ENCODE measurements at places on chromosomes 3 and 15.
A peak's percentile ranks its signal among the peaks of the same experiment; 100 is the strongest.

DNA sequence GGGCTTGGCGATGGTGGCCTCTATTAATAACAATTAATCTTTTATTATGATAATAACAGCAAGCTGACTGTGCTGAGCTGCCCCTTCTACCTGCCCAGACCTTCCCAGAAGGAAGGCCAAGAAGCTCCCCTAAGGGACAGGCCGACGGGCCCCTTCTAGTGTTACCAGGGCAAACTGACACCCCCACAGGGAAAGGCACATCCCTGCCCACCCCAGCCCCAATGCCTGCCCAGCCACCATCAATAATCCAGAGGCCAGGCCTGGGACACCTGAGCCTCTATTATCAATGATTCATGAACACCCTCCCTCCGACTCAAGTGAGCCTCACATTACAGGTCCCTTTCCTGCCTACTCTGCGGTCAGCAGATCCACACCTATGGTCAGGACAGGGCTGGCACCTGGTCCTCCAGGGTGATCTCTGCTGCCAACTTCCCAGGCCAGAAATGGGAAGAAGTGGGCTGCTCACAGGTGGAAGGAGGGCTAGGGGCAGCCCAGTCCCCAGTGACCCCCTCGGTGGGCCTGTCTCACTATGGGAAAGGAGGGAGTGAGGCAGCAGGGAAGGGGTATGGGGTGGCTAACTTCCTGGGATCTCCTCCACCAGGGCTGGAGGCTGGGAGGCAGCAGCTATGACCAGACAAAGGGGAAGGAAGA lies 1.8 kb downstream of the TWF2 start:
- H3K4me1 ChIP-seq, result peaks cover 45% of the 10 kb centered on the region
- peaks cover 51% of the 10 kb centered on the region for H3K36me3 ChIP-seq
- peak overlapping the region; percentile 94 for H3K4me3 ChIP-seq
- H3K27ac ChIP-seq, result peak overlapping the region; percentile 90
- H3K27me3 ChIP-seq, result no peaks in the 10 kb centered on the region

DNA sequence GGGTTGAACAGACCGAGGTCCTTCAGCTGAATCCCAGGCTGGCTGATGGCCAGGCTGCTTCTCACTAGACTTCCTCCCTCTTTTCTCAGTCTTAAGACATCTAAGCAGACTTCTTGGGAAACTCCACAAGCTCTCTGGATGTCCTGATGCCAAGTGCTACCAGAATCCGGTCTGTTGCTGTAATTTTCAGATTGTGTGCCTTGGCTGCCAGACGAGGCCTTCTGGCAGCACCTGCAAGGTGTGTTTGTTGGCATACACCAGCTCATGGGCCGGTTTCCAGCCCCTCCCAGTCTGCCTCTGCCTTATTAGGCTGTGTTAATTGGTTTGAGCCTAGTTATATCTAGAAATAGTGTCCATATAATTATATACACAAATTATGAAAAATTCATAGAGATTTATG lies 120.6 kb downstream of the TNIK start:
- H3K4me3 ChIP-seq, result no peak overlapping the region
- no peak for DNase-seq
- no peaks in the 10 kb centered on the region for H3K36me3 ChIP-seq
- H3K27me3 ChIP-seq, result no peaks in the 10 kb centered on the region

GRCh38 chr3:104825116-104825515 lies 541.6 kb upstream of the ALCAM start:
- no peak overlapping the region for H3K27ac ChIP-seq
- no peak overlapping the region for H3K4me3 ChIP-seq
- no peaks in the 10 kb centered on the region for H3K4me1 ChIP-seq

DNA sequence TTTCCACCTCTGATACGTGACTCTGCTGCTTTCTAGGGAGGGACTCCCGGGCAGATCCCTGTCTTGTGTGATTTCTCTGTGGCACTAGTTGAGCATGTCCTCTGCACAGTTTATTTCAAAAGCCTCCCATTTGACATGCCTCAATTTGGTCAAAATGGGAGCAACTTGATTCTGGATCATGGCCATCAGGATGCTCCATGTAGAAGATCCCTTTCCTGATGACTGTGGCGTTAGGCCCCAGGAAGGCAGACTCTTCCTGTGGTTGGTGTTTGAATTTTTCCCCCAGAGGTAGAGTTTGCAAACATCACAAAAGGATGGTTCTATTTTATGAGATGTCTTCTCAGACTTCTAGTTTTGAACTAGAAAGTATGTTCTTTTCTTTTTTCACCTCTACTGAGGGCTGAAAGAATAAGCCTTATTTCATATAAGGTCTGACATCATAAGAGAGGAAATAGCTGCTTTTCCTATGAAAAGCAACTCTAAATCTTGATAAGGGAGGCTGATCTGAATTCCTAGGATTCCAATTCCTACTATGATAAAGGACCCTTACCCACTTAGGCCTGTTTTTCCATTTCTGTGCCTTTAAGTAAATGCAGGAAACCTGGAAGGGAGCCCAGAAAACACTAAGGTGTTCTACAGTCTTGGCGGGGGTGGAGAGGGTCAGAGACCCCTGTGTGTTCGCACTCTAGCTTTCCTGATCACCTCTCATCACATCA lies 243.8 kb upstream of the CHRM5 start:
- peaks cover 14% of the 10 kb centered on the region for H3K4me1 ChIP-seq
- DNase-seq, result no peak
- H3K27me3 ChIP-seq, result peaks cover 4% of the 10 kb centered on the region

- peak overlapping the region; percentile 93 for H3K4me3 ChIP-seq
- H3K4me1 ChIP-seq, result peaks cover 39% of the 10 kb centered on the region
- DNase-seq, result no peak
- H3K27ac ChIP-seq, result no peak overlapping the region
- peaks cover 3% of the 10 kb centered on the region for H3K36me3 ChIP-seq
Measured at GRCh38 chr15:26083457-26083856, 220.3 kb upstream of the ATP10A start.

GRCh38 chr3:129077222-129077621 lies 16.6 kb downstream of the GP9 start:
- no peak overlapping the region for H3K27ac ChIP-seq
- H3K4me3 ChIP-seq, result no peak overlapping the region
- DNase-seq, result no peak
- H3K36me3 ChIP-seq, result no peaks in the 10 kb centered on the region
- peaks cover 1% of the 10 kb centered on the region for H3K4me1 ChIP-seq

GRCh38 chr3:195172039-195172684 lies 98.8 kb downstream of the XXYLT1 start:
- no peak overlapping the region for H3K4me3 ChIP-seq
- peaks cover 7% of the 10 kb centered on the region for H3K36me3 ChIP-seq
- peaks cover 1% of the 10 kb centered on the region for H3K27me3 ChIP-seq
- no peak for DNase-seq
- H3K27ac ChIP-seq, result no peak overlapping the region

- H3K4me3 ChIP-seq, result no peak overlapping the region
- peaks cover 12% of the 10 kb centered on the region for H3K4me1 ChIP-seq
- H3K27me3 ChIP-seq, result no peaks in the 10 kb centered on the region
- no peak overlapping the region for H3K27ac ChIP-seq
Measured at GRCh38 chr3:45936261-45936660, 7.0 kb upstream of the CXCR6 start.

- no peaks in the 10 kb centered on the region for H3K36me3 ChIP-seq
- H3K27me3 ChIP-seq, result peaks cover 8% of the 10 kb centered on the region
- H3K4me1 ChIP-seq, result no peaks in the 10 kb centered on the region
- no peak overlapping the region for H3K4me3 ChIP-seq
- no peak overlapping the region for H3K27ac ChIP-seq
Measured at GRCh38 chr3:46674031-46674845, 19.2 kb downstream of the ALS2CL start.

- H3K36me3 ChIP-seq, result no peaks in the 10 kb centered on the region
- peak overlapping the region; percentile 75 for H3K27ac ChIP-seq
- no peaks in the 10 kb centered on the region for H3K27me3 ChIP-seq
- peak overlapping the region; percentile 96 for H3K4me3 ChIP-seq
- H3K4me1 ChIP-seq, result peaks cover 33% of the 10 kb centered on the region
- DNase-seq, result no peak
Measured at GRCh38 chr15:31214158-31214863, 112.3 kb upstream of the KLF13 start.

GRCh38 chr3:187713504-187713903 lies 11.1 kb upstream of the RTP2 start:
- no peak overlapping the region for H3K4me3 ChIP-seq
- no peak overlapping the region for H3K27ac ChIP-seq
- H3K36me3 ChIP-seq, result no peaks in the 10 kb centered on the region
- H3K27me3 ChIP-seq, result peaks cover 4% of the 10 kb centered on the region
- H3K4me1 ChIP-seq, result peaks cover 3% of the 10 kb centered on the region

DNA sequence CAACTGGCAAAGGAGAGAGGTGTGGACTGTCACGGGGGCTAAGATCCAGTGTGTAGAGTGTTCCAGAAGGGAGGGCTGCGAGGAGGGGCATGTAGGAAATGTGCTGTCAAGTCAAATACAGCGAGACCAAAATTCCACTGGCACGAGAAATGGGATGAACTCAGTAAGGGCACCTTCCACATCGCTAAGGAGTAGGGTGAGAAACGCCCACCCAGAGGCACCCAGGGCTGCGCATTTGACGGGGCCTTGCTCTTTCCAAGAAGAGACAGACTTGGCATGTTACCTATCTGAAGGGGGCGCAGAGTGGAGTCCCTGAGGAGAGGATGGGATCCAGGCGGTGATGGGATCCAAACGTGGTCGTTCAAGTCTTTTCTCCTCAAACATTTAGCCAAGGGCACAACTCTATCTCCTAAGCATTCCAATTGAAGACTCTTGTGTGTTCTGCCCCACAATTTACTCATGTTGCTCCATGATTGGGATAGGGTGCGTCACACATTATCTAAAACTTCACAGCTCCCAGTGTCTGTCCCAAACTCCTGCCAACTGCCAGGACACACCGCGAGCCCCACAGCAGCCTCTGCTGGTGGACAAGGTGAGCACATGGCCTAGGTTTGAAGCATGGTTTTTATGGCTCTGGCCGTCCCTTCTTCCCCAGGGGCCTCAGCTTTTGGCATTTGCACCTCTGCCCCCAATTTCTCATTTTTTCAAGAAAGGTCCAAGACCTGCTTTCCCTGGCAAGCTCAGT lies 7.6 kb downstream of the SELENOS start:
- no peaks in the 10 kb centered on the region for H3K4me1 ChIP-seq
- no peak overlapping the region for H3K4me3 ChIP-seq
- no peak for DNase-seq
- H3K36me3 ChIP-seq, result peaks cover 31% of the 10 kb centered on the region
- no peak overlapping the region for H3K27ac ChIP-seq

DNA sequence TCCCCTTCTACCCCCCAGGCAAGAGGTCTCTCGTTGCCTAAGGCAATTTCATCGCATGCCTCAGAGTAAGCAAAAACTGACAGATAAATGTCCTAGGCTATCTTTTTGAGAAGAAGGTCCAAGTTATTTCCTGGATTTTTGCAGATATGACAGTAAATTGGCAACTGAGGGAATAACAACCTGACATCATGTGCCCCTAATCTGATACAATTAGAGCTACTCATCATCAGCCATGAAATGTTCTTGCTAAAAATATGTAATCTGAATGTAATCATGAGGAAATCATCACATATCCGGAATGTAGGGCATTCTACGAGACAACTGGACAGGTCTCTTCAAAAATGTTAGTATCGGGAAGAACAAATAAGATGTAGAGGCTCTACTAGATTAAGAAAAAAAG lies 44.1 kb downstream of the TNIK start:
- no peaks in the 10 kb centered on the region for H3K36me3 ChIP-seq
- no peaks in the 10 kb centered on the region for H3K4me1 ChIP-seq
- no peak for DNase-seq
- H3K27ac ChIP-seq, result no peak overlapping the region

GRCh38 chr3:100084100-100084806 lies 30.0 kb downstream of the FILIP1L start:
- H3K27me3 ChIP-seq, result no peaks in the 10 kb centered on the region
- peaks cover 16% of the 10 kb centered on the region for H3K36me3 ChIP-seq
- no peak overlapping the region for H3K27ac ChIP-seq
- peaks cover 21% of the 10 kb centered on the region for H3K4me1 ChIP-seq
- DNase-seq, result no peak
- H3K4me3 ChIP-seq, result no peak overlapping the region

DNA sequence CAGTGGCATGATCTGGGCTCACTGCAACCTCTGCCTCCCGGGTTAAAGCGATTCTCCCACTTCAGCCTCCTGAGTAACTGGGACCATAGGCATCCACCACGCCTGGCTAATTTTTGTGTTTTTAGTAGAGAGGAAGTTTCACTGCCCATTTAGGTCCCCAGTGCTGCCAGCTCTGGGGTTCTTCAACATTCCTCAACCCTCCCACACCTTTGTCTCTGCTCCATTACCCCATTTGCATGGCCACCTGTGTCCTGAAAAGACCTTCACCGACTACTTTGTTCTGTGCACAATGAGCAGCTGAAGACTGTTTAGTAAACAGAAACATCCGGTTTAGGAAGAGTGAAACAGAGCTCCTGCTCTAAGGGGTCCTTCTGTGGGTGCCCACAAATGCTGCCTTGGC lies 92.0 kb downstream of the FAM43A start:
- no peak overlapping the region for H3K4me3 ChIP-seq
- no peaks in the 10 kb centered on the region for H3K36me3 ChIP-seq
- peaks cover 4% of the 10 kb centered on the region for H3K4me1 ChIP-seq
- peaks cover 38% of the 10 kb centered on the region for H3K27me3 ChIP-seq
- no peak overlapping the region for H3K27ac ChIP-seq

- H3K4me1 ChIP-seq, result no peaks in the 10 kb centered on the region
- no peak overlapping the region for H3K4me3 ChIP-seq
- no peak overlapping the region for H3K27ac ChIP-seq
- H3K27me3 ChIP-seq, result no peaks in the 10 kb centered on the region
- H3K36me3 ChIP-seq, result peaks cover 6% of the 10 kb centered on the region
- DNase-seq, result no peak
Measured at GRCh38 chr3:139639662-139640061, 38.1 kb downstream of the NMNAT3 start.

GRCh38 chr15:92941668-92942067 lies 41.5 kb downstream of the CHD2 start:
- no peak overlapping the region for H3K4me3 ChIP-seq
- H3K36me3 ChIP-seq, result peaks cover 55% of the 10 kb centered on the region
- no peaks in the 10 kb centered on the region for H3K27me3 ChIP-seq
- H3K4me1 ChIP-seq, result peaks cover 8% of the 10 kb centered on the region
- no peak overlapping the region for H3K27ac ChIP-seq

GRCh38 chr15:96020133-96020532 lies 310.4 kb upstream of the NR2F2 start:
- H3K4me3 ChIP-seq, result no peak overlapping the region
- H3K27me3 ChIP-seq, result no peaks in the 10 kb centered on the region
- H3K36me3 ChIP-seq, result no peaks in the 10 kb centered on the region
- H3K27ac ChIP-seq, result no peak overlapping the region
- H3K4me1 ChIP-seq, result no peaks in the 10 kb centered on the region

Data from stimulated activated naive B cell treated with anti-CD40 and anti-IgM and Interleukin-4, amounts not matched to agents 10 μg/mL and 1 μg/mL and 100 μg/mL, for 72 hours (primary cell).